NCI-H2081 (cell line): ENCODE measurements at places on chromosomes 13 and 19.
A peak's percentile ranks its signal among the peaks of the same experiment; 100 is the strongest.

GRCh38 chr13:79621449-79621848 is 140.5 kb downstream of the NDFIP2 start:
- DNase-seq, result no peak

DNA sequence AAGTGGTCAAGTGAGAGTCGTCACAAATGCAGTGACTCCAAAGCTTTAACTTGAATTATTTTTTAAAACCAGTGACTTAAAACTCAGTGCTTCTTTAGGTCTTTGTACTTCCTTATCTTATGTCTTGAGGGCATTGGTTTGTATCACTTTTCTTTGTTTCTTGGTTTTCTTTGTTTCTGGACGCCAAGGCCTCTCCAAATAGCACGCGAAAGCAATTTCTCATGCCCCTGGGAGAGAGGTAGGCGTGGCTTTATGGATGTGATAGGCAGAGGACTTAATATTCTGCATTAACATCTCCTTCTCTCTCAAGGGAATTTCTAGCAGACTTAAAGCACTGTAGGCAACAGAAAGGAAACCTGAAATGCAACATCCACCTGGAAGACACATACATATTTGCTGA is 20.6 kb downstream of the UBE2L5 start:
- DNase-seq, result no peak

DNA sequence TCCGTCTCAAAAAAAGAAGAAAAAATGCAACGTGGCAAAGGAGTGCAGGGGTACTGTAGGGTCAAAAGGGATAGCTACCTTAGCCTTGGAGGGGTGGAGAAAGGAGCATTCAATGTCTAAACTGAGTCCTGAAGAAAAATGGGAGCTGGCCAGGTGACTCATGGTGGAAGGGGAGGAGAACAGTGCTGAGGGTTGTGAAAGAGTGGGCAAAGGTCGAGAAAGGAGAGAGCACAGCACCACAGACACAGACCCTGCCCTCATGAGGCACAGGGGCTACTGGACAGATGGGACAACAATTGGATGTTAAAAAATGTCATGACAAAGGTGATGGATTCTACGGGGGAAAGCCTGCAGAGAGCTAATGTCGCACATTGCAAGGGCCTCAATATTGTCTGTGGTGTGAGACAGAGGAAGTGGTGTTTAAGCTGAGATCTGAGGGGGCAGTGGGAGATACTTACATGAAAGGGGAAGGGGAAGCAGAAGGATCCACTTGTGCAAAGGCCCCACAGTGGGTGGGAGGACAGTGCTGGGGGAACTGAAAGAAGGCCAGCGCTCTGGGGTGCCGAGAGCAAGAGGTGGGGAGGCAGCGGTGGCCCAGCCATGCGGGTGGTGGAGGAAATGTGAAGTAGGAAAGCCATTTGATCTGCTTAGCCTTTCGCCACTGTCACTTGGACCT is 42.9 kb upstream of the URAD start:
- DNase-seq, result no peak

- no peak for DNase-seq
Observed at GRCh38 chr19:55635334-55635717, 5.5 kb upstream of the ZNF580 start.

DNA sequence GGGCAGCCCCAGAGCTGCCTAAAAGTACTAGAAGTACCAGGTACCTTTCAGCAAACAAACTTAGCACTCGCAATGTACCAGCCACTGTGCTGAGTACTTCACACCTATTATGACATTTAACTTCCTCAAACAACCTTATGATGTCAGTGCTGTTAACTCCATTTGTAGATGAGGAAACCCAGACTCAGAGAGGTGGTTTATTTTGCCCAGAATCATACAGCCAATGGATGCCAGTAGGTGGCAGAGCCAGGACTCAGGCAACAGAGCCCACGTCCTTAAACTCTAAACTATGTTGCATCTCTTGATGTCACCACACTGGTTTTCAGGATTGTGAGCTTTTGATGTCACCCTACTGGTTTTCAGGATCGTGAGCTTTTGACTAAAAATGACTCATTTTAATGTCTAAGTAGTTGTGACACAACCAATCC is 78.9 kb downstream of the FLT1 start:
- DNase-seq, result no peak

GRCh38 chr19:7852851-7853769 is 21.1 kb downstream of the PRR36 start:
- DNase-seq, result peak; percentile 85

GRCh38 chr13:112012016-112012704 is 54.8 kb upstream of the SOX1 start:
- no peak for DNase-seq

DNA sequence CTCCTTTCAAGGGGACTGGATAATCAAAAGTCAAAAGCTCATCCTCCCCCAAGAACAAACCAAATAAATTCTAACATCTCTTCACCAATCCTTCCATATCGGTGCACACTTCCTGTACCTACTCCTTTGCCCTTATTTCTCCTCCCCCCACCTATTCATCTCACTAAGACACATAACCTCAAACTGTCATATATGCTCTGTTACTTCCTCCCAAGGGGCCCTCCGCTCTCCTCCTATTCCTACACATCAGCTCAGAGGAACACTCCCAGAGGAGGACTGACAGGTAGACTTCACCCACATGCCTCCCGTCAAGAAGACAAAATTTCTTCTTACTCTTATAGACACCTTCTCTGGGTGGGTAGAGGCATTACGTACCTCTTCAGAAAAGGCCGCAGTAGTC is 48.1 kb downstream of the ZNF93 start:
- DNase-seq, result no peak

- no peak for DNase-seq
Observed at GRCh38 chr13:33235078-33235477, 50.5 kb downstream of the STARD13 start.

DNA sequence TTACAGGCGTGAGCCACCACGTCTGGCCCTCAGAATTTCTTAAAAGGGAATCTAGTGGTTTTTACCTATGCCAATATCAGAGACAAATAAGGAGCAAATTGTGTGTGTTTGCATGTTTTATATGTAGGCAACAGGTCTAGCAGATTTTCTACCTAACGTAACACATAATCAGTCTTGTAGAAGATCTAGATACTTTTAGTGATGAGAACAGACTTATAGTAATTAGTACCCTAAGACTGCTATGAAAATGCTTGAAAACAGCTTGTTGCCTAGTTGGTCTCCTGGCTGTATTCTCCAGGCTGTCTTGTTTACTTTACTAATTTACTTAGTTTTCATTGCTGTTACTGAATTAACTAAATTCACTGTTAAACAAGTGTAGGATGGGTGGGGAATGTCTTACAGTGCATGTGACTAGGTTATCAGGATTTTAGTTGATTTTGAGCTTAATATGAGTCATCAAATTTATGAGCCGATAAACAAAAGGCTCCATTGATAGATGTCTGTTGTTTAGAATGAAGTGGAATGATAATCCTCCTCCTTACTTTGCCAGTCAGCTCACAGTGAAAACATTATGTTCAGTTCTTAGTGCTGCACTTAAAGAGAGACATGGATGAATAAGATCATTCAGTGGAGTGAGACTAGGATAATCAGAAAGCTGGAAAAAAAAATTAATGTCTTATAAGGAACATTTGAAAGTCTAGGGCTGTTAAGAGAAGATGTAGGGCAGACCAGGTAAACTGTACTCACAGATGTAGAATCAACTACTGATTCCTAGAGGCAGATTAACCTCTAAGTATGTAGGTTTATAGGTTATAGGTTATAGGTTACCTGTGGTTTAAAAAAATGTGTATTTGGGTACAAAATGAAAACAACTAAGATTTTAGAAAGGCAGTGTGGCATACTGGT is 22.4 kb downstream of the GTF2F2 start:
- no peak for DNase-seq

DNA sequence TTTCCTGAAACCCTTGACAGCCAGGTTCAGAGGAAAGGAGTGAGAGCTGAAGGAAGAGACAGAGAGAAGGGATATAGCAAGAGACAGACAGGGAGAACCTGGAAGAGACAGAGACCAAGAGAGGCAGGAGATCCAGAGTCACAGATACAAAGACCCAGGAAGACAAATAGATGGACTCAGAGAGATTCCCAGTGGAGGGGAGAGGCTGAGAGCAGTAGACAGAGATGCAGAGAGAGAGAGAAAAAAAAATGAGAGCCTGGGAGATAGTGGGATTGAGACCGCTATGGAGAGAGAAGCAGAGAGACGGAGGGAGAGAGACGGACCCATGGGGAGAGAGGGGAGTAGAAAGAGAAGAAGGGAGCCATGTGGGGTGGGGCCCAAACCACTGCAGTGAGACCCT is 763 bp downstream of the FXYD7 start:
- no peak for DNase-seq

DNA sequence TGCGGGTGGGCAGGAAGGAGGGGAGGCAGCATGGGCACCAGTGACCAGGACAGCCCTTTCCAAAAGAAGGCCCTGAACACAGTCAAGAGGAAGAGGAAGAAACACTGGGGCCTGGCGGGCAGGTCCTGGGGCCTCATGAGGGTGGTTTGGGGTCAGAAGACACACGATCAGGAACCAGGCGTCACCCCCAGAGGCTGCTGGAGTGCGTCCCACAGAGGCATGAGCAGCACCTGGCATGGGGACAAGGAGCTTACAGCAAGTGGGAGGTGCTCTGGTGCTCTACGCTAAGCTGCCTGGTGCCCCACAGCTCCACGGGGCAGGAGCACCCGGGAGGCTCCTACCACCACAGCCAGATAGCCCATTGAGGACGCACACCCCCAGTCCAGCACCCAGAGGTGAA is 20.0 kb downstream of the ELL start:
- no peak for DNase-seq

GRCh38 chr19:44848036-44848811 is 2.1 kb downstream of the NECTIN2 start:
- no peak for DNase-seq

GRCh38 chr13:67208552-67208951 is 21.6 kb downstream of the PCDH9 start:
- no peak for DNase-seq

GRCh38 chr13:27242702-27243101 is 8.7 kb upstream of the RPL21 start:
- no peak for DNase-seq

- DNase-seq, result no peak
Observed at GRCh38 chr19:44813841-44814470, 5.1 kb downstream of the BCAM start.

GRCh38 chr19:46387713-46388130 is 25.6 kb downstream of the CCDC8 start:
- DNase-seq, result no peak

- DNase-seq, result no peak
Observed at GRCh38 chr19:50026550-50026906, 723 bp downstream of the ZNF473 start.

- DNase-seq, result no peak
Observed at GRCh38 chr19:47109541-47110375, 3.8 kb downstream of the ZC3H4 start.

DNA sequence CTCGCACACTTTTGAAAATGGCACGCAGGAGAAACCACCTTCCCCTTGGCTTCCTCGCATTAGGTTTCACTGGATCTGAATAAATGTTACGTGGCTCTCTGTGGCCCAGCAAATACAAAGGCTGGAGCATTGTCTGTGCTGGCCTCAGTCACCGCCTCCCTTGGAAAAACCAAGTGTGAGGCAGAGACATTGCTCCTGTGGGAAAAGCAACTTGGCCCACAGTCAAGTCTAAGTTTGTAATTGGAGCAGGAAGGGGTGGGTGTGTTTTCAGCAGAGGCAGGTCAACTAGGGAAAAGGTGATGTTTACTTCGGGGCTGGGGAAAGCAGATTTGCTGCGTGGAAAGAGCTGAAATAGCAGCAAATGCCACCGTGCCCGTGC is 101.6 kb downstream of the IRS2 start:
- no peak for DNase-seq

- no peak for DNase-seq
Observed at GRCh38 chr13:112924365-112924764, 44.6 kb upstream of the MCF2L start.

- no peak for DNase-seq
Observed at GRCh38 chr13:93180356-93180969, 46.1 kb upstream of the GPC6 start.

DNA sequence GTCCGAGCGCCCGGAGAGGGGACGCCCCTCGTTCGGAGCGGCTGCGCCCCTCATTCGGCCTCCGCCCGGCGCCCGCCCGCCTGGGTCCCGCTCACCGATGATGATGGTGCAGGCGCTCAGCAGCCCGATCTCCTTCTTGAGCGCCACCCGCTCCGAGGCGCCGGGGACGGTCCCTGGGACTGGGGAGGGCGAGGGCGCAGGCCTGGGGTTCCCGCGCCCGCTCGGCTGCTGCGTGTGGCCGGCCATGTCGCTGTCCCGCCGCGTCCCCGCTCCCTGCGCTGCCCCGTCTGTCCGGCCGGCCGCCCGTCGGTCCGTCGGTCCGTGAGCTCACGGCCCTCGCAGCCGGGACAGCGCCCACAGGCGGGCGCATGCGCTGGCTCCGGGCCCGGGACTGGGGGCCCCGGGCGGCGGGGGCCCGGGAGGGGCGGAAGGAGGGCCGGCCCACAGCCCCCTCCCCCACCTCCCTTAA is at the start of gene SLC7A10:
TSS of gene SLC7A10 (minus strand) at position 393 of the 469 bp plus-strand sequence. CDS start at position 246, 147 bp downstream.
- no peak for DNase-seq

GRCh38 chr19:11813703-11814028 is 407 bp upstream of the ZNF440 start:
- DNase-seq, result no peak

DNA sequence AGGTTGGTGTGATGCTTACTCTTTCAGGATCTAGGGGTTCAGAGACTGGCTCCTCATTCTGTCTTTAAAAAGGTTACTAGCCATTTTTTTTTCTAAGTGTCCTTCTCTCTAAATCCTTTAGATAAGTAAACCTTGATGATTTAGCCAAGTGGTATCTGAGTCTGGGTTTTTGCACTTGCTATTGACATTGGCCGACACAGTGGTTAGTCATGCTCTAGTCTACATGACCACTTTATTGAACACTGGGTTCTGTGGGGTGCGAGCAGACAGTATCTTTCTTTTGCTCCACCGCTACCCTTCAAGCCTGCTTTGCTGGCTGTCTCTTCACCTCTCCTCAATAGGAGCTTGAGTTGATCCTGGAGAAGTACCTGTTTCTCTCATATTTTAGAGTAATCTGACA is 6.2 kb upstream of the NUP58 start:
- DNase-seq, result no peak

- DNase-seq, result no peak
Observed at GRCh38 chr13:109630271-109630670, 156.1 kb downstream of the IRS2 start.

GRCh38 chr19:41691268-41691970 is 3.3 kb upstream of the CEACAM7 start:
- DNase-seq, result peak; percentile 2

GRCh38 chr13:65964672-65965071 is 1265.5 kb downstream of the PCDH9 start:
- DNase-seq, result no peak

- DNase-seq, result no peak
Observed at GRCh38 chr13:35684432-35684831, 207.9 kb upstream of the MAB21L1 start.
